ENCODE measurements at places on chromosomes 16 and 17.

GRCh38 chr17:78001182-78001581 is 42.7 kb downstream of the TNRC6C start:
- no peak for DNase-seq
- peaks cover 7% of the 10 kb centered on the region for H3K36me3 ChIP-seq
- H3K27ac ChIP-seq: no peak overlapping the region
- H3K4me3 ChIP-seq: no peak overlapping the region

GRCh38 chr17:2710803-2711607 is 559 bp downstream of the CLUH start:
- peak overlapping the region; percentile 69 for H3K4me3 ChIP-seq
- DNase-seq: no peak
- H3K36me3 ChIP-seq: no peaks in the 10 kb centered on the region

- H3K27ac ChIP-seq: no peak overlapping the region
- H3K36me3 ChIP-seq: no peaks in the 10 kb centered on the region
- H3K4me1 ChIP-seq: no peaks in the 10 kb centered on the region
- no peak for DNase-seq
- H3K27me3 ChIP-seq: no peaks in the 10 kb centered on the region
These were observed 31.5 kb upstream of the B4GALNT2 start for GRCh38 chr17:49101054-49101534.

- no peak for DNase-seq
- no peaks in the 10 kb centered on the region for H3K27me3 ChIP-seq
- no peaks in the 10 kb centered on the region for H3K36me3 ChIP-seq
These were observed 94.7 kb downstream of the GOSR1 start for GRCh38 chr17:30571921-30572320.

- H3K4me3 ChIP-seq: no peak overlapping the region
- H3K36me3 ChIP-seq: no peaks in the 10 kb centered on the region
- no peak overlapping the region for H3K27ac ChIP-seq
- peaks cover 21% of the 10 kb centered on the region for H3K4me1 ChIP-seq
- no peaks in the 10 kb centered on the region for H3K27me3 ChIP-seq
These were observed 56.2 kb downstream of the MARF1 start for GRCh38 chr16:15586716-15587115.

All from CD4-positive, alpha-beta memory T cell (primary cell).